Stimulated activated CD4-positive, alpha-beta T cell treated with anti-CD3 and anti-CD28 coated beads, Interleukin-15, amount 100 ng/mL, for 48 hours (primary cell): ENCODE measurements at places on chromosomes 5 and 9.

DNA sequence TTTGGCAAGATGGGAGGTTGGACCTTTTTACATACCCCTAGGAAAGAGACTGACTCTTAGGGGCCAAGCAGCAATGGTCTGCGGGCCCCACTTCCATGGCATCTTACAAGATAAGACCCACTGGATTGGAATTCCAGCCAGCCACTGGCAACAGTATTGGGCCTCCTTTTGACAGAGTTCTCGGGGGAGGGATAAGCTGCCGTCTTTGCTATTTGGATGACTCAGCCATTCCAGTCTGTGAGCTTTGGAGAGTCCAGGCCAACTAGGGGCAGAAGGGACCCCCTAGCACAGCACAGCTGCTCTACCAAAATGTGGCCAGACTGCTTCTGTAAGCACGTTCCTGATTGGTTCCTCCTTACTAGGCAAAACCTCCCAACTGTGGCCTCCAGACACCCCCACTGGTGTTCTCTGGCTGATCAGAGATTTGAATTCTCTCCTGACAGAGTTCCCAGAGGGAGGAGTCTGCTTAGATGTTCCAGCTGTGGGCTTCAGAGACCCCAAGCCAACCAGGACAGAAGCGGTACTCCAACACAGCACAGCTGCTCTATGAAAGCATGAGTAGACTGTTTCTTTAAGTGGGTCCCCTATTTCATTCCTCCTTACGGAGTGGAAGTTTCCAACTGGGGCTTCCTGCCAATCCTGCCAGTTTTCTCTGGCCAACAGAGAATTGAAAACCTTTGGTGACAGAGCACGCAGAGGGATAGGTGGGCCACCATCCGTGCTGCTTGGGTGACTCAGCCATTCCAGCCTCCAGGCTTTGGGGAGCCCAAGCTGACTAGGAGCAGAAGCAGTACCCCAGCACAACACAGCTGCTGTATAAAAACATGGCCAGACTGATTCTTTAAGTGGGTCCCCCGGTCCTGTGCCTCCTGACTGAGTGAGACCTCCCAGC is 672.1 kb upstream of the RIOK2 start:
- DNase-seq: no peak

GRCh38 chr9:110509792-110510191 is 69.7 kb downstream of the SVEP1 start:
- DNase-seq: no peak

DNA sequence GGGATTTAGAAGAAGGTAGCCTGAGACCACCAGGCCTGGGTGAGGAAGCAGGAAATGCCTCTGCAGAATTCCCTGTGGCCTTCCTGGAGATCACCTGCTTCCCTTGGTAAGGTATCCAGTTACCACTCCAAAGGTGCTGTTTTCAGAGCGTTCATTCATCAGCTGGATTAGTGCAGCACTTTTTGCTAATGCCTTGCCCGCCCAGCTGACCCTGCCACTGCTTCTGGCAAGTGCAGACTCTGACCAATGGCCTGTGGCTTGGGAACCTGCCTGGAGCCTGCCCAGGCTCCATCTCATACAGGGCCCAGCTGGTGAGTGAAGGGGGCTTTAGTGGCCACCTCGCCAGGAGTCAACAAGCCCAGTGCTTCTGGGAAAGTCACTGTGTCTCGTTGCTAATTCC is 48.6 kb downstream of the FOXI1 start:
- DNase-seq: no peak

DNA sequence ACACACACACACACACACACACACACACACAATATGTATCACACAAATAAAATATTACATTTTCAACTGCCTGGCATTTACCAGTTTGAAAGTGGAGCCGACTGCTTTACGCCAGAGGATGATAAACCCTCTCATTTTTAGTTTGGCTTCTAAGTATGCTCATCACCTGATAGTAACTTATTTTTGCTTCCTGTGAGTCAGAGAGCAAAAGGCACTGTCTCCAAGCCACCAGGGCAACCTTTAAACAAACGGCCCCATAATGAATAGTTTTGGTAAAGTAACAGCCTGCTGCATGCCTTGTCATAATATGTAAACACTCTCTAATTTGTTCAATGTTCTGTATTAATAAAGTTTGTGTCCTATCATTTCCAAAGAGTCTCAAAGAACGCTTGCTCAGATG is 26.9 kb downstream of the KLF4 start:
- no peak for DNase-seq
